ENCODE measurements at places on chromosomes 1 and 21.

DNA sequence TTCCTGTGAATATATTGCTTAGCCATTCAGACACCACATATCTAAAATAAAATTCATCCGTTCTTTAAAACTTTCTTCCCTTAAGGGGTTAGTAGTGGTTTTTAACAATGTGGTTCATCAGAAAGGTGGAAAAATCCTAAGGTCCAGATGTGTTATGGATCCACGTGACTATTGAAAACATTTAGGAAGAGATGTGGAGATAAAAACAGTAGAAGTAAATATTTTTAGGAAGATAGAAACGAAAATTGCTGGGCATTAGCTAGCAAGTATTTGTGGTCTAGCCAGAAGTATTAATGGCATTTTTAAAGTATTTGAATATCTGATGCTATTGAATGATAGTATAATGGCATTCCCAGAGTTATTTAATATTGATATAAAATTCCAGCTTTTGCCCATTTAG is 180.8 kb downstream of the LTN1 start:
- peak; percentile 55 for DNase-seq

DNA sequence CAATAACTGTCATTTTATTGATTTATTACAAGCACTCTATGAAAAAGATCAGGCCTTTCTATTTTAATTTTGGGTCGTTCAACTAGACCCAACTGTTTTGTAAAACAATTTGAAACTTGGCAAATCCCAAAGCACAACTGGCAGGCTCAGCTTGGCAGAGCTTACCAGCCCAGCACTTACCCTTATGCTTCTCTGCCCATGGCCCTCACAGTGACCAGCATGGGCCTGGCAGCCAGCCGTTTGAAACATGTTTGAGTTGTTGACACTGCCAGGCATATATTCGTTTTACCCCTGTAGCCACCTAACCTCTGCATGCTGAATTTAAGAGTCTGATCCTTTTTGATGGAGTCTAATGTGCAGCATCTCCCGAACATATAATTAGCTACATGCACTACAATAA is 796.7 kb upstream of the ADGRL2 start:
- DNase-seq, result no peak

DNA sequence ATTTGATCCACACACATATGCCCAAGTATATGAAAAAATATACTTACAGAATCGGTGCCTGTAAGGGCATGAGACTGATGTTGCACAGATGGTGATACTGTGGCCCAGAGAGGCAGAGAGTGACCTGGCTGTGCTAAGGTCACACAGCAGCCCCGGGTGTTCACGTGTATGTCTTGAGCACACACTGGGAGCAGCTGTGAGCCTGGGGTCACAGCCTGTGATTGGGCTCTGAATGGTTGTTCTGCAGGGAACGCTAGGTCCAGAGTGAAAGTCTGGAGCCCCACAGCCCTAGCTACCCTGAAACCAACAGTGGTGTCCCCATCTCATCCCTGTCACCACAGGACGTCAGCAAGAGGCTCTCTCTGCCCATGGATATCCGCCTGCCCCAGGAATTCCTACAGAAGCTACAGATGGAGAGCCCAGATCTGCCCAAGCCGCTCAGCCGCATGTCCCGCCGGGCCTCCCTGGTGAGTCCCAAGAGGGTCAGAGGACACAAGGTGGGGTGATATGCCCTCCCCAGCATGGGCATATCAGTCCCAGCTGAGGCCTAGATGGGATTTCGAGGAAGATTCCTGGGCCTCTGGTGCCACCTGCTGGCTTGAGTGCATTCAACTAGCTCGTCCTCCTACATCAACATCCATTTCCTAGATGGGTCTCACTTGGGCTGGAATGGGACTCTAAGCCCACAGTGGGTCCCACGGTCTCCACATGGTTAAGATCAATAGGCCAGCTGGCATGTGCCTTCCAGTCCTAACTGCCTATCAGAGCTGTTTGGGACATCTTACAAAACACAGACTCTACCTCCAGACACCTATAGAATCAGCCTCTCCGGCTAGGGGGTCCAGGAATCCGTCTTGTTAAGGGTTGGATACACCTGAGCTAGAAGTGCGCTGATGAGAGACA is 19.7 kb downstream of the CDK18 start:
- DNase-seq, result peak; percentile 73

GRCh38 chr1:119141020-119141424 is 569 bp upstream of the WARS2 start:
- DNase-seq, result peak; percentile 31

DNA sequence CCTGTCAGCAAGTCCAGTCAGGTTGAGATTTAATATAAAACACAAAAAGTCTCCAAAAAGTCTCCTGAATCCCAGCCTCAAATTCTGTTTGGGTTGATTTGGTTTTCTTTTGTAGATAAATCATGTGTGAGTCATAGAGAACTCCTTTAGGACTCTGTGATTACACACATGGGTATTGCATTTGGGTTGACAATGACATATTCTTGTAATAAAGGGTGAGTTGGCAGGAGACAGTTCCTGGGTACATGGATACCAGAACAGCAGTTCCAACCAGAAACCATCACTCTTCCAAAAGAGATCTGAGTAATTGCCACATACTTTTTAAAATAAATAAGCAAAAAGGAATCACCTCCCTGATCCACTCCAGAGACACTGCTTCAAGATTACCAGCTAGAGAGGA is 8.9 kb downstream of the CR2 start:
- peak; percentile 1 for DNase-seq

DNA sequence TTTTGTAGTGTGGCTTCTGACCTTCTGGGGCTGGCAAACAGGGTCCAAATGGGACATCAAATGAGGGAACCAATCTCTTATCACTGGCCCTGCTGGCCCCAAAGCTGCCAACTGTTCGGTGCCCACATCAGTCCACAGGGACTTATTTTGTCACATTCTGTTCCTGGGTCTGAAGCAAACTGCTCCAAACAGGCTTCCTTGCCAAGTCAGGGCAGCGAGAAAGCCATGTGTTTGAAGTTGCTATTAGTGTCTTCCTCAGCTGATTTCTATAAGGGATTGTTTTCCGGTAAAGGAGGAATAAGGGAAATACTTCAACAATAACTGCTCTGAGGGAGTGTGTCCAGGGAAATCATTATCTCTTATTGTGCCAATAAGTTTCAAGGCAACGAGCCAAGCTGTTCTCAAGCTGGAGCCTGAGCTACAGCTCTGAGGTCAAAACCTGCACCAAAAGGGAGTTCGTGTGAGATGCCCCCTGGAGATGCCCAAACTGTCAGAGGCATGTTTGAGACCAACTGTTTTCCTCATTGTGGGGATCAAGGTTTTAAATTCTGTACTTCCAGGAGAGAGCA is 381.4 kb upstream of the PROX1 start:
- DNase-seq, result no peak

- no peak for DNase-seq
Measured at GRCh38 chr1:101244842-101245241, 8.0 kb downstream of the S1PR1 start.

- no peak for DNase-seq
Measured at GRCh38 chr21:38989379-38989744, 183.6 kb downstream of the ETS2 start.

DNA sequence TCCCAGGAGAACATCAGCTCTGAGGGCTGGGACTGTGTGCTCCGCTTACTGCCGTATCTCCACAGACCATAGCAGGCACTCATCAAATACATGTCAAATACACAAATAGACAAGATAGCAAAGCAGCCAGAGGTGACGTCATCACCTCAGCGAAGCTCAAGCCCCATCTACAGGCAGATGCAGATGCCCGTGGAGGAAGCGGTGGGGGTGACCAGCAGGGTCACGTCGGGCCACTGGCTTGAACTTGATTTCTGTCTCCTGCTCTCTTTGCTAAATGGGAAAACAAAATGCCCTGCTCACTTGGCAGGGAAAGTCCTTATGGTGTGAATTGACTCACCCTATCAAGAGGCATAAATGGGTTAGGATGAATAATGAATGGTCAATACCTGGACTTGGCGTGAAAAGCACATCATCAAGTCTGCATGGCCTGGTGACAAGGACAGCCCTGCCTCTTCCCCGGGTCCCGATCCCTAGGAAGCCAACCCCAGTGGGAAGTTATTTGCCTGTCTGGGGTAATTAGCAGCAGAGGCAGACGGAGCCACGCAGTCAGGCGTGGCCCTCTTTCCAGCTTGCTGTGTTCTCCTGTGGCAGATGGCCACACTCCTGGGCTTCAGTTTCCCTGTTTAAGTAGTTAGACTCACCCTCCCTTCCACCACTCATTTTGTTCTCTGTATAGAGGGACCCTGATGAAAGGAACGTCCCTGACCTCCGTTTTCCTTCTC is 536.0 kb downstream of the NPHP4 start:
- DNase-seq, result no peak

DNA sequence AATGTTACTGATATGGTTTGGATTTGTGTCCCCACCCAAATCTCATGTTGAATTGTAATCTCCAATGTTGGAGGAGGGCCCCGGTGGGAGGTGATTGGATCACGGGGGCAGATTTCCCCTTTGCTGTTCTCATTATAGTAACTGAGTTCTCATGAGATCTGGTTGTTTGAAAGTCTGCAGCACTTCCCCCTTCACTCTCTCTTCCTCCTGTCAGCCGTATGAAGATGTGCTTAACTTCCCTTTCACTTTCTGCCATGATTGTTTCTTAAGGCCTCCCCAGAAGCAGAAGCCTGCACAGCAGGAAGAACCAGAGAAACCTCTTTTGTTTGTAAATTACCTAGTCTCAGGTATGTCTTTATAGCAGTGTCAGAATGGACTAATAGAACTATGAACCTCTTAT is 28.4 kb downstream of the TRIM33 start:
- DNase-seq, result no peak

DNA sequence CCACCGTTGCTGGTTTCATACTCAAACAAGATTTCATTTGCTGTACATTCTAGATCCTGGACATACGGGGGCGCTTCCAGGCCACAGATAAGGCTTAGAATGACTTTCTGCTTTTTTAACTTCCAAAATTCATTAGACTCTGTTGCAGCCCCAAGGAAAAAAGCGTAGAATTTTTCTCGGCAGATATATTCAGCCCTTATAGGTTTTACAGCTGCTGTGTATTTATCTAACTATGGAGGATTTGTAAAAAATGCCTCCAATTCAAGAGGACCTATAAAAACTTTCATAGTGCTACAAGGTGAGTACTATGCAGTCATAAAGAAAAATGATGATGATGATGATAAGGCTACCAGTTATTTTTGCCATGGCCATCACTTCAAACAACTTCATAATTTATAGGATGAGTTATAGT is 51.6 kb downstream of the SLC30A10 start:
- DNase-seq, result no peak

DNA sequence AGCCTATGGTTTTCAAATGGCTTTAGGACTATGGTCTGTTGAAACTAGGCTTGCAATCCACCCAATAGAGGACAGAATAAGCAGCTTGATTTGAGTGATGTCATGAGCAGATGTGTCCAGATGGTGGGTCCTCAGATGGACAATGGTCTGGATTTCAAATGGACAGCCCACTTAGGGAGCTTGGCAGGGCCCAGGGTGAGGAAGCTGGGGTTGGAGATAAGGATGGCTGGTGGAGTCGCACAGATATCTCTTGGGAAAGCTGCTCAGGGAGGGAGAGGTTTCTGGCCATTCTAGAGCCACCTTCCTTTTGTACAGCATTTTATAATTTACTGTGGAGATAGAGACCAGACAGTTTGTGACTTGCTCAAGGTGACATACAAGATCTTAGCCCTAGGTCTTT is 55.0 kb downstream of the NFASC start:
- DNase-seq, result no peak

DNA sequence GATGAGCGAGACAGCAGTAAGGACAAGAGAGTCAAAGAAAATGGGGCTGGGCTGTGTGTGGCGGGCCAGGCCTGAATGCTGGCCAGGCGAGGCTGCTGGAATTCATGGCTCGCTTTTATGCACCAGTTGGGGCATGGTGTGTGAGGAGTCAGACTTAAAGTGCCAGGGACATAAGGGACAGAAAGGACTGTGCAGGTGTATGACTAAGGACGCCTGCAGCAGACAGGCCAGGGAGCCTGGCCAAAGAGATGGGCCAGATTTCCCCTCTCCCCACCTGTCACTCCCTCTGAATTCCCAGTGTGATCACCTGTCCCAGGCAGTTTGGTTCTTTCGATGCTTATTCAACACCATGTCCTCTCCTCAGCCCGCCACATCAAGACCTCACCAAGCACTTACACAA is 16.9 kb upstream of the SMIM12 start:
- DNase-seq, result no peak

- no peak for DNase-seq
Measured at GRCh38 chr1:149929856-149930255, 2.3 kb upstream of the SF3B4 start.

DNA sequence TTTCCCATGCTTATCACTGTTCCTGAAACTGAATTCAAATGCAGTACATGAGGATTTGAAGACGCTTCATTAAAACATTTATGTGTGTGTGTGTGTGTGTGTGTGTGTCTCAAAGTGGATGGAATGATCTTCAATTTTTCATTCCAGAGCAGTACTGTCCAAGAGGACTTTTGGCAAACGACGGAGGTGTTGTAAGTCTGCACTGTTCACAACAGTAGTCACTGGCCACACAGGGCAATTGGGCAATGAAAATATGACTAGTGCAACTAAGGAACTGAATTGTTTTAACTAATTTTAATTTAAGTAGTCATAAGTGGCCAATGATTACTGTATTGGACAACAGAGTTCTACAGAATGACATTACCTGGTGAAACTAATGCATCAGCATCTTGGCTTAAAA is 5.0 kb downstream of the TAF5L start:
- peak; percentile 52 for DNase-seq

- no peak for DNase-seq
Measured at GRCh38 chr1:36771660-36772284, 262.5 kb downstream of the GRIK3 start.

GRCh38 chr1:66777831-66778230 is 23.2 kb downstream of the INSL5 start:
- no peak for DNase-seq

DNA sequence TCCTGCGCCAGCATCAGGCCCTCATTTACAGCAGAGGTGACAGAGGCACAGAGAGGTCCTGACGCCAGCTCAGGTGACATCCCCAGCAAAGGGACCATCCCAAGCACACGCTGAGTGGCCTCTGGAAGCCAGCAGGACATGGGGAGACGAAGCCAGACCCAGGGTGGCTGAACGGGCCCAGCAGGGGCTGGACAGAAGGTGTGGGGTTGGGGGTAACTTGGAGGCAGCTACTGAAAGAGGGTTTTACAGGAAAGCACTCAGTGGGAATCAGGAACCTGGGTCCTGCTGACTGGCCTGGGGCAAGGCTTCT is 1.6 kb upstream of the ARHGEF16 start:
- no peak for DNase-seq

Data from EH (cell line).